NB4 (cell line): ENCODE measurements at places on chromosomes 4 and X.
A peak's percentile ranks its signal among the peaks of the same experiment; 100 is the strongest.

- no peak for DNase-seq
These were observed 119.1 kb upstream of the CNKSR2 start for GRCh38 chrX:21255032-21255618.

GRCh38 chr4:180106122-180106521 is 2137.1 kb upstream of the TENM3 start:
- no peak for DNase-seq

DNA sequence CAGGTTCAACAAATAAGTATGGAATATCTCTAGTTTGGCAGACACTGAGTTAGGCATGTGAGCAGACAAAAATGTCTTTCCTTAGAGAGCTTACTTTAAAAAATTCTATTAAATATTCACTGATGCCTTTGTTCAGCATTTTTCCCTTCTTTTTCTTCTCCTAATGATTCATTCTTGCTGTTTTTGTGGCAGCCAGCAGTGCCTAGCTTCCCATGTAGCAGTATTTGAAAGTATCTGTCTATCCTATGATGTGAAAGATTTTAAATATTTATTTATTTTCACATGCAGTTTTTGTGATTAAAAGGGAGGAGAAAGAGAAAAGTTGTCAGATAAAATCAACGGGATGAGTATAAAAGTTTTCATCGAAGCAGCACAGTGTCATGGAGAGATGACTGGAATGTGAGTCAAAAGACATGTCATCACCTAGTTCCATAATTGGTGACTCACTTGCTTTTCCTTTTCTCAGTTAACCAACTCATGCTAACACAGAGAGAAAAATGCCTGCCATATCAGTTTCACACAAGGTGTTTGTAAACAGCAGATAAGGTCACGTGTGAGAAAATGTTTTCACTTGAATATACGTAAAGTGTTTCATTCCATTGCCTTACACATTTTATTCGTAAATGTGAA is 69.8 kb downstream of the BMPR1B start:
- DNase-seq = no peak

GRCh38 chrX:153726286-153727122 is 1.8 kb downstream of the ABCD1 start:
- DNase-seq = peak; percentile 84

- peak; percentile 52 for DNase-seq
These were observed 3.7 kb downstream of the CXCL9 start for GRCh38 chr4:76003620-76004019.

GRCh38 chr4:179095585-179096221 is 1653.5 kb upstream of the AGA start:
- DNase-seq = peak; percentile 50

DNA sequence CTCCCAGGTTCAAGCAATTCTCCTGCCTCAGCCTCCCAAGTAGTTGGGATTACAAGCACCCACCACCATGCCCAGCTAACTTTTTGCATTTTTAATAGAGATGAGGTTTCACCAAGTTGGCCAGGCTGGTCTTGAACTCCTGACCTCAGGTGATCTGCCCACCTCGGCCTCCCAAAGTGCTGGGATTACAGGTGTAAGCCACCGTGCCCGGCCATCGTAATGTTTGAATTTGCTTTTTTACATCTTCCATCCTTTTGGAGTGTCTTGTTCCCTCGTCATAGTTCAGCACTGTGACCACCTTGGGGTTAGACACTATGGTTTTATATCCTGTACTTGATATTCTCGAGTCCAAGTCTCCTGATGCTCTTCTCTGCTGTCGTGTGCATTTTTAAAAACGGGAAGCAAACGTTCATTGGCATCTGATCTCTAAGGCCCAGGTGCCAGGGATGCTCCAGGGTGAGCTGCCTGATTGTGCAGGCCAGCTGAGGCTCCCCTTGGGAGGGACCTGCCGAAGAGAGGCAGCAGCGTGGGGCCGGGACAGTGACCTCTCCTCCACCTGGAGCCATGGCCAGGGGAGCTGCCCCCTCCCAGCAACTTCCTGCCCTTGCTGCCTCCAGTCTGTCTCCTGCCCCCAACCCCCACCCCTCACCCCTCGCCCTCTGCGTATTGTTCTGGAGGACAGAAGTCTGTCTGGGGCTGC is 16.7 kb downstream of the DGKQ start:
- no peak for DNase-seq

DNA sequence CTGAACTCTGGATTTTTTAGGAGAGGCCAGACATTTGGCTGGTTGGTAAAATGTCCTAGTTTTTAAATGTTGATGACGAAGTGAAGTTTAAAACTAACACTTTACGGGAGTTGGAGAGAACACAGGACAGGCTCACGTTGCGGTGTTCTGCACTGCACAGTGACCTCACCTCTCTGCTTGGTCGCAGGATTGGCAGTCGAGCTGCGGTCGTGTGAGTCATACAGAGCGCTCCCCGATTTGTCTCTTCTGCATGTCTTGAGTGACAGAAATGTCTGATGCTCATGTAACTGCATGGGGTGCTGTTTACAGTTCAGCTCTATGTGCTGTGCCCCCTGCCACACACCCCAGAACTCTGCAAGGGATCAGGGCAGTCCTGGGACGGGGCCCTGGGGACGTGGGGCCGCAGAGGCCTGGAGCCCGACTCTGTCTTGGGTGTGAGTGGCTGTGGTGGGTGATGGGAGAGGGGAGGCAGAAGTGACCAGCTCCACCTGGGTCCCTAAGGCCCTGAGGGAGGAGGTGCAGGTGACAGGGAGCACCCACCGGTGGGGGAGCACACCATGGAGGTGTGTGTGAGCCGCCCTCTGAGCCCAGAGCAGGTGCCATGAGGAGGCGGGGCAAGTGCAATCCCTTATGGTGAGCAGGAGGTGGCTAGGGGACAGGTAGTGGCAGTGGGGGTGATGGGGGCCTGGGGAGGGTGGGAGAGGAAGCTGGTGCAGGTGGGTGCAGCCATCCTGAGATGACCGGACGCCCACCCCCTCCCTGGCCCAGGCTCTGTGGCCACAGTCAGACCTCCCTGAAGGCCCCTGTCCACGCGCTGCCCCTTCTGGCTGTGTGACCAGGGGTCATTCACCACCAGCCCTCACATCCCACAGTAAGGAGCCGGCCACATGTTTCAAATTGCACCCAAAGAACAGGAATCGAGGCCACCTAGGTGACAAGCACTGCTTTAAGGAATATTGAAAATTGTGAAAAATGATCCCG is 77.9 kb upstream of the ADRA2C start:
- DNase-seq = peak; percentile 37

- no peak for DNase-seq
These were observed 109.7 kb downstream of the UNC5C start for GRCh38 chr4:95439071-95439470.

GRCh38 chr4:100417565-100417964 is 100.3 kb downstream of the EMCN start:
- no peak for DNase-seq

DNA sequence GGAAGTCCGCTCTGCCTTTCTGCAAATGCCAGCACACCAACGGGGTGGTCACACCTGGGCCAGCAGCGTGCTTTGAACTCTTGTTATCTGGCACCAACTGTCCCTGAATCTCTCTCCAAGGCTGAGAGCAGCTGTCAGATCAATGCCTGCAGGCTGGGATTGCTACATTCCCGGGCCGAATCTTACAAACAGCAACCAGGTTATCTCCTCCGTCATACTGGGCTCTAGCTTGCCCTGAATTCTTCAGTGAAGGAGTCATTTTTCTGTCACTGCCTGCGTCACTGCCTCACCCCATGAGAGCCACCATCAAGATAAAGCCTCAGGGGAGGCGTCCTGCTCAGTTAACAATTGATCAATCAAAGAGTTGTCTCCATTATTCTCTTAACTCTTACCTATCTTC is 329.4 kb upstream of the PPARGC1A start:
- no peak for DNase-seq

GRCh38 chr4:85039526-85039925 is 73.0 kb upstream of the WDFY3 start:
- DNase-seq = no peak

DNA sequence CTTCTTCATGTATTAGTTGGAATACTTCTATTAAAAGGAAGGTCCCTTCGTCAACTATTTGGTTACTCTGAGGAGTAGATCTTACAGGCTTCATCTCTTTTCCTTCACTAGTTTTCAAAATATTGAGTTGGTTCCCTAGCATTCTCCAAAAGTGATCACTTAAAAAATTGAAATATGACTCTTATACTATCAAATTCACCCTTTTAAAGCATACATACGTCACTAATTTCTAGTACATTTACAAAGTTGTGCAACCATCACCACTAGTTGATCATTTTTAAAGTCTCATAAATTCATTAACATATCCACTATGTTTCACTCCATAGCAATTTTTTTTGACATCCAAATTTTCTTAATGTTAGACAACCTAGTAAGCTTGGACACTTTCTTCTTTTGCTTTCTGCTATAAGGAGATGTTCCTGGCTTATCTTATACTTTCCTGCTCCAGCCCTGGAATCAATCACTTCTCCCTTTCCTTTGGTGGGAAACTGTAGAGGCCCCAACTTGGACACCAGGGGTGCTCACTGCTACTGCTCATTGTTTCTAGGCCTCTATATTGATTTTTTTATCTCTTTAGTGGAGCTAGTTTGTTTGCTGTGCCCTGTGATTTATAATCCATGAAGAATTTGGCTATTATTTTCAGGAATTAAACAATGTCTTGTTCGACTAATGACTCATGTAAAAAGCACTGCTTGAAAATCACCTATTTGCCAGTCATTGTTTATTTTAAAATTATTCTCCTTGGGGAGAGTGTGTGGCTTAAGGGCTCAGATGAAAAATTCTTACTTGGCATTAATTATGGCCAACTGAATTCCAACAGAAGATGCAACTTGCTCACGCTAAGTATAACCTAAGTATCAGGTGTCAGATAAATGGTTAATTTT is 4.0 kb upstream of the ZFX start:
- no peak for DNase-seq

DNA sequence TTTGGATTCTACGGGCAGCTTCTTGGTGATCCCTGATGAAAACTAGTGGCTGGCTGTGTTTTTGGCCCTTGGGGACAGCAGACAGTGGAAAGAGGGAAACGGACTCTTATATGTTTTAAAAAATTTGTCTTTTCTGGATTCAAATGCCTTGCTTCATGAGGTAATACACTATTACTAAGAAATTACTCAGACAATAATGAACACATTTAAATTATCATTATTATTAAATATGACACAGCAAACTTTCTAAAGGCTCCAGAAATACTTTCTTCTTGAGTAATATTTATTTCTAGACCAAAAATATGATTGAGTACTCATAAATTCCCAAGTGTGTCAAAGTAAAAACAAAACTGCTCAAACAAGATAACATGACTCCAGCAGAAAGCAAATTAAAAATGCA is 520.7 kb upstream of the AADAT start:
- no peak for DNase-seq

DNA sequence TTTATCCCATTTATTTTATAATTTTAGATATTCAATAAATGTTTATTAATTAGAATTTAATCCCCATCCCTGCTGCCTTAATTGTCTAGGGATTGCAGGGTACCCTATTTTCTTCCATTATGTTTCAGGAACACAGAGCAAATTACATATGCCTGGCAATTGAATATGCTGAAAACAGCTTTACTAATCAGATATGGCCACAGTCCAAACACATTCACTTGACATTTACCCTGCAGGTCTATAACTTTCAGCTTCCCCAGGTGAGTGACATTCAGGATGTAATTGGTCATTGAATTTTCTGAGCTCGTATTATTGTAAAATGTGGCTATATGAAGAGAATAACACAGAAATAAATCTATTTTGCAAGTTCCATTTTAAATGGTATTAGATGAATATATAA is 218.7 kb upstream of the NDST4 start:
- no peak for DNase-seq

DNA sequence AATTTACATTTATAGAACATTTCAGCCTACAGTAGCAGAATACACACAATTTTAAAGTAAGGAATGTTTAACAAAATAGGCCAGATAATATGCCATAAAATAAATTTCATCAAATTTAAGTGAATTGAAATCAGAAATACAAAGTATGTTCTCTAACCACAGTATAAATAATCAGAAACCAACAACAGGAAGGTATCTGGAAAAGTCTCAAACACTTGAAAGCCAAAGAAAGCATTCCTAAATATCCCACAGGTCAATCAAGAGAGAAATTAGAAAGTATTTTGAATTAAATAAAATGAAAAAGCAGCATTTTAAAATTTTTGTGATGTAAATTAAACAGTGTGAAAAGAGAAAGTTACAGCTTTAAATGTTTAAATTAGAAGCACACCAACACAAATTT is 899.2 kb downstream of the PDHA2 start:
- DNase-seq = no peak
